ENCODE measurements at places on chromosomes 7 and 10.
A peak's percentile ranks its signal among the peaks of the same experiment; 100 is the strongest.

DNA sequence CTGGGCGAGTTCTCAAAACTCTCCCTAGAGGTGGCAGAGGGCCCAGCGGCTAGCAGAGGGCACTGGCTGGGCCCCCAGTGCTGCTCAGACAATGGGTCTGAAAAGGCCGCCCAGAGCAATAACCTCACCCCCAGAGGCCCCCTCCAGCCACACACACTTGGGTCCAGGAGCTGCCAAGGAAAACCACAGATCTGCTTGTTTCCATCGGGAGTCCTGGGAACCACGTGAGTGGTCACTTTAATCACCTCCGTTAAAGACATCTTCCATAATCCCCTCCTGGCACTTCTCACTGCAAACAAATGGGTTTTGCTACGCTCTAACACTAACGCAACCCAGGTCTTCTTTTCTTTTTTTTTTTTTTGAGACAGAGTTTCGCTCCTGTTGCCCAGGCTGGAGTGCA lies 30.0 kb downstream of the NUDT1 start:
- no peak for DNase-seq

GRCh38 chr10:122243550-122243949 lies 27.5 kb upstream of the BTBD16 start:
- no peak for DNase-seq

GRCh38 chr7:117673839-117674238 lies 194.0 kb downstream of the CFTR start:
- DNase-seq = no peak

DNA sequence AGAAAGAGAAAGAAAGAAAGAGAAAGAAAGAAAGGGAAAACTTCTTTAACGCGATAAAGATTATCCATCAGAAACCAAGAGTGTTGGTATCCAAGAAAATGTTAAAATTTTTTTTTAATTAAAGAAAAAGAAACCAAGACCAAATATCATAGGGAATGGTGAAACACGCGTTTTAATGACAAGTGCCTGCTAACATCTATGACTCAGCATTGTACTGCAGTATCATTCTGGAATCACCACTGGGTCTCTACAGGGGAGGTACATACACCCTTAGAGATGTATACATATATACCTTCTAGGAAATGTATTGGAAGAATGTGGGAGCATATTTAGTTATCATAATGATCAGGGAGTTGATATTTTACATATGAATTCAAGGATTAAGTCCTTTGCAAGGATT lies 32.1 kb upstream of the PIK3AP1 start:
- DNase-seq = no peak

DNA sequence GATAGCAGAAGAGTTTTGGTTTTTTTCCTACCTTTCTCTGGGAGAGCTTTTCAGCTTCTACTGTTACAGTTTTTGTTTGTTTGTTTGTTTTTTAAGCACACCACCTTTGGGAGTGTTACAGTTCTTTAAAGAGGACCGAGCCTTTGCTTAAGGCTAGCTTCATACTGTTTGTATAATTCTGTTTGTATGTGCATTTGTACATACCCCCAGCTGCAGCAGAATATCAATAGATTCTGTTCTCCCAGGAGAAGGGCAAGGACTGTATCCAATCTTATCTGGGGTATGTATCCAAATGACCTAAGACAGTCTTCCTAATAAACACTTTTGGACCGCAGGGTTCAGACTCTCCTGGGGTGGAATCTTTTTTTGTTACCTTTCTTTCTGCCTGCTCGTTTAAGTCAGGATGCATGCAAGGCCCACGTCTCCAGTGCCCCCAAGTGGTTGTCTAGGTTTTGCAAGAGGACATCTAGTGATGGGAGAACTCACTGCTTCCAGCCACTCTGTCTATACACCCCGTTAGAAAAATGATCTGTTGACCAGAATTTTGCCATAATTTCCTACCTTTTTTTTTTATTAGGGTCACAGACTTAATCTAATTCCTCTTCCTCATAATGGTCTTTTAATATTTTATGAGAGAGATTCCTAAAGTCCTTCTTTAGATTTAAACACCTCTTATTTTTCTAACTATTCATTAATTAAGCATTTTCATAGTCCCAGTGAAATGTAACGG lies 23.9 kb downstream of the NRF1 start:
- peak; percentile 68 for DNase-seq
